ENCODE measurements at places on chromosomes 2 and 18. TPM values are rescaled to one million over a fixed set of nuclear protein-coding genes. Genes with fewer than 3 reads are reported as not detected.

The DLX1 gene
- not detected for total RNA-seq

The CTLA4 gene
- 459 TPM for total RNA-seq

The C2orf80 gene
- not detected for total RNA-seq

The CLEC4F gene
- not detected for total RNA-seq

The XIRP2 gene
- total RNA-seq, result 0.15 TPM

The CDK5R2 gene
- total RNA-seq, result not detected

The SLC9A4 gene
- not detected for total RNA-seq

The PHLPP1 gene
- total RNA-seq, result 20.3 TPM

The KCNF1 gene
- total RNA-seq, result not detected

The SETBP1 gene
- total RNA-seq, result 1.6 TPM

The MC4R gene
- not detected for total RNA-seq

The SCN3A gene
- total RNA-seq, result not detected

The CABYR gene
- total RNA-seq, result 1.2 TPM

- DNase-seq, result no peak
Observed at GRCh38 chr2:183610724-183611123, 486.5 kb downstream of the NUP35 start.

GRCh38 chr18:46570134-46570533 lies 86.9 kb downstream of the LOXHD1 start:
- no peak for DNase-seq

- no peak for DNase-seq
Observed at GRCh38 chr2:167136879-167137596, 248.8 kb downstream of the XIRP2 start.

DNA sequence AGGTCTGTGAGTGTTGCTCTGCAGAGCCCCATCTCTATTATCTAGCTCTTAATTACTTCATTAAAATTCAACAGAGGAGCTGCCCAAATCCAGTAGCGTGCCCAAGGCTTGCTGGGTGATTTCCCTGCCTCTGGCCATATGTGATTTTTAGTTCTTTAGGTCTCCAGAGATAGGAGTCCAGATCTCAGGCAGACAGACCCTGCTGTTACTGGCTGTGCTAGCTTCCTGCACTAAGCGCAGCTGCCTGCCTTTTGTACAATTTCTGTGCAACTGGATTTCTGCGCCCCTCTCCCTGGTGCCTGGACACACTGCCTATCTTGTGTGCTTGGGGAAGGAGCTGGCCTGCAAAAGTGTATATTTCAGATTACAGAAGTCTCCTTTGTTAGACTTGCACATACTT lies 136.5 kb downstream of the TDRD15 start:
- no peak for DNase-seq

- peak; percentile 66 for DNase-seq
Observed at GRCh38 chr2:219249203-219249980, 3.7 kb upstream of the TUBA4B start.

DNA sequence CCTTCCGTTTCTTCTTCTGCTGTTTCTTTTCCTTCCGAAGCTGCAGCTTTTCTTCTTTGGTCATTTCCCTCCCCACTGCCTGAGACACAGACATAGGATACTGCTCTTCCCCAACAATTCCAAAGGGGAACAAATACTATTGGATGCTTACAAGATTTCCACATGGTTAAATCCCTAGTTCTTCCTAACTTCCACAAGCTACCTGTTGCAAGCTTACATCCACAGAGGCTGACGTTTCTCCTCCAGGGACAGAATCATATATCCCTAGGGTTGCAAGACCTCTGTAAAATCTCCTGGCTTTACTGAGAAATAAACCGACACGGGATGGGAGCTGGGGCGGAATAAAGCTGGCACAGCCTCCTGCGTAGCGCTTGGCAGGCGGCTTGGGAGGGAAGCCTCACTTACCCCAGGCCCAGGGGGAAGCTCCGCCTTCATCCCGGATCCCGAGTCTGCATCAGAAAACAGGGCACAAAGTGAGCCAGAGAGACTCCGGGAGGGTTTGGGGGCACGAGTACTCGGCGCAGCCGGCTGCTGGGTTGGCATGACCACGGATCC lies 590 bp downstream of the EIF2B4 start:
- DNase-seq, result no peak

DNA sequence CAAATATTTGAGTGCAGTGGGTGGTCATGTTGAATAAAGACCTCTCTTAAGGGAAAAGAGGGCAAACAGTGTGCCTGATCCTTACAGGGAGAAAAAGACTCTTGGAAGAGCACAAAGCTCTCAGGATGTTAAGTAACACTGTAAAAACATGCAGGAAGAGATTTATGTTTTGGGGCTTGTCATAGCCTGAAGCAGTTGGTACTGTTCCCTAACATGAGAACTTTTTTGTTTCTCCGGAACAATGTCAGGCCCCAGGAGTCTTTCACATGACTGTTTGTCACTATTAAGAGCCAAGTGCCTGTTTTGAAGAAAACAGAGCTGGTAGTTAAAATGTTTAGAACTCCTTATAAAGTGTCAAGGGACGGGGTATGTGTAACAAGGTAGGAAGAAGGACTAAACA lies 83.7 kb upstream of the B3GNT2 start:
- no peak for DNase-seq

DNA sequence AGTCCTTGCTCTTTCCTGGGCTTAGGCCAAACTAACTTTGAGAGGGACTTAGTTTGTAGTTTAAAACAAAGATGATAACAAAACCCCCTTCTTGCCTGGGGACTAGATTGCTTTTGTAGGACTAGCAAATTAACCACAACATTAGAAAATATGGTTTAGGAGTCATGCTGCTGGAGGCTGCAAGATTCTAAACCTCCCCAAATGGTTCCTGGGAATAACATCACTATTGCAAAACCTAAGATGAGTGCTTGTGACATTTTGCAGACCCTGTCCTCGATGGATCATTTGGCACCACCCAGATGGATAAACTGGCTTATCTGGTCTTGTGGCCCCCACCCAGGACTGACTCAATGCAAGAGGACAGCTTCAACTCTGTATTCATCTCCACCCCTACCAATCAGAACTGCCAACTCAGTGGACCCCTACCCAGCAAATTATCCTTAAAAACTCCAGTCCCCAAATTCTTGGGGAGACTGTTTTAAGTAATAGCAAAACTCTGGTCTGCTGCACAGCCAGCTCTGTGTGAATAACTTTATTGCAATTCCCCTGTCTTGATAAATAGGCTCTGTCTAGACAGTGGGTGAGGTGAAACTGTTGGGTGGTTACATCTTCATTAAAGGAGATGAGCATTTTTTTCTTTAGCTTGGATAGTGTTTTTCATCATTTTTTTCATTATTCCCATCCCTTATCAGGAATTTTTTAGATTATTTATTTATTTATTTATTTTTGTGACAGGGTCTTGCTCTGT lies 58.9 kb downstream of the SPTBN1 start:
- DNase-seq, result no peak

- no peak for DNase-seq
Observed at GRCh38 chr2:219671279-219671678, 43.8 kb downstream of the SLC4A3 start.

DNA sequence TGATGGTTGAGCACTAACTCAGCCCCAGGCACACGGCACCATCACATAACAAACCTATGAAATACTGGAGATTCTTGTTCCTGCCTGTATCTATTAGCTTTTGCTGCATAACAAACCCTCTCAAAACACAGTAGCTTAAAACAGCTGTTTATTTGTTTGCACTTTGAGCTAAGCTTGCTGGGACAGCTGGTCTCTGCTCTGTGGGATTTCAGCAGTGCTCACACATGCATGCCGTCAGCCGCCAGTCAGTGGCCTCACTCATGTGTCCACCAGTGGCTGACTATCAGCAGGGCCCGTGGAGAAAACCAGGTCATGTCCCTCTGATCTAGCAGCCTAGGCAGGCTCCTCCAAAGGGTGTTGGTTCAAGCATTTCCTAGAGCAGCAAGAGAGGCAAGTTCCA lies 52.8 kb upstream of the RAB12 start:
- no peak for DNase-seq

GRCh38 chr2:64214281-64215115 lies 70.3 kb upstream of the PELI1 start:
- DNase-seq, result peak; percentile 91

DNA sequence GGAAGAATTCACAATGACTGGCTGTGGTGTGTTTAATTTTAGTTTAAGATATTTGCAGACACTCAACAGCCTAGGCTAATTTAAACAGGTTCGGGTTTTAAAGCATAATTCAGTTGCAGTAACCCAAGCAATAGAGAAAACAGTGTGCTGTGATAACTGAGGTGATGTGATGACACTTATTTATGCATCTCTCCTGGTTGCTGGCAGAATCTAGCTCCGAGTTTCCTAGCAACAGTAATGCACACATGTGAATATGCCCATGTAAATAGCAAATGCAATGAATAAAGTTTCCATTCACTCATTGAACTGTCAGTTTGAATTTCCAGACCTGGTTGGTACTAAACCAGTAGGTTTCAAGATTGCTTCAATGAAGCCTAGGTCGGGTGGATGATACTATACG lies 426.5 kb downstream of the TMX3 start:
- no peak for DNase-seq

- no peak for DNase-seq
Observed at GRCh38 chr2:7767902-7768301, 850.7 kb downstream of the RNF144A start.

All from CD4-positive, CD25-positive, alpha-beta regulatory T cell (primary cell).